ENCODE measurements at places on chromosomes 1 and 21. TPM values are rescaled to one million over a fixed set of nuclear protein-coding genes. Genes with fewer than 3 reads are reported as not detected.

Gene CCDC181
- total RNA-seq, result not detected

GRCh38 chr1:204377800-204378668 lies 18.3 kb upstream of the PLEKHA6 start:
- no peak for DNase-seq
- no peaks in the 10 kb centered on the region for H3K36me3 ChIP-seq
- peaks cover 3% of the 10 kb centered on the region for H3K4me1 ChIP-seq

DNA sequence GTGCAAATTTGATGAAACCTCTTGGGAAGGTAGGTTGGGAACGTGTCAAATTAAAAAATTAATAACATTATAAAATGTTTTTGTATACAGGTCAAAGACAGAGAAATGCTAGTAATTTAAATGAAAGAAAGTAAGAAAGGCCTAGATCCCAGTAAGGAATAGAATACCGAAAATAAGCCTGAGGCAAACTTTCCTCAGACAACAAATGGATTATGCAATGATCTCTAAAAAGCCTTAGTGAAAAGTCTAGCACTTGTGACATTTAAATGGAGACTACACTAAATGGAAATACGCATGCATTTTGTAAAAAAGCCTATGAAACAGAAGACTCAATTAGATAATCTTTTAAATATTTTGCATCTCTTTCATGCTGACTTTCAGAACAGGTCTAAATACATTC lies 138.5 kb upstream of the ZNHIT6 start:
- H3K4me3 ChIP-seq, result no peak overlapping the region
- no peaks in the 10 kb centered on the region for H3K36me3 ChIP-seq
- no peak for DNase-seq
- H3K4me1 ChIP-seq, result no peaks in the 10 kb centered on the region

- no peaks in the 10 kb centered on the region for H3K27me3 ChIP-seq
- no peaks in the 10 kb centered on the region for H3K4me1 ChIP-seq
- no peaks in the 10 kb centered on the region for H3K36me3 ChIP-seq
- no peak overlapping the region for H3K4me3 ChIP-seq
- DNase-seq, result no peak
These were observed 20.2 kb downstream of the RERE start for GRCh38 chr1:8797216-8797615.

GRCh38 chr1:3662080-3662671 lies 9.9 kb downstream of the TP73 start:
- no peaks in the 10 kb centered on the region for H3K27me3 ChIP-seq
- H3K4me3 ChIP-seq, result no peak overlapping the region
- no peak for DNase-seq
- peaks cover 44% of the 10 kb centered on the region for H3K4me1 ChIP-seq
- H3K27ac ChIP-seq, result no peak overlapping the region

DNA sequence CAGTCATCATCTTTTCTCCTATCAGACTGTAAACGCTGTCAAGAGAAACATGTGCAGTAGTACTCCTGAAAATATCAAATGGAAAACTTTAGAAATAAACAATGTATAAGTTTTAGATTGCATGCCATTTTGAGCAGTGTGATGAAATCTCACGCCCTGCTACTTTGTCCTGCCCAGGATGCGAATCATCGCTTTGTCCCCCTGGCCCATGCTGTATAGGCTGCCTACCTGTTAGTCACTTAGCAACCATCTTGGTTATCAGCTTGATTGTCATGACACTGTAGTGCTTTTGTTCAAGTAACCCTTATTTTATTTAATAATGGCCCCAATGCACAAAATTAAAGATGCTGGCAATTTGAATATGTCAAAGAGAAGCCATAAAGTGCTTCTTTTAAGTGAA lies 363.0 kb downstream of the ZP4 start:
- H3K27me3 ChIP-seq, result no peaks in the 10 kb centered on the region
- H3K27ac ChIP-seq, result no peak overlapping the region
- no peak overlapping the region for H3K4me3 ChIP-seq
- no peak for DNase-seq

Gene PROK1
- total RNA-seq, result not detected

GRCh38 chr1:242242983-242243382 lies 244.1 kb upstream of the MAP1LC3C start:
- no peaks in the 10 kb centered on the region for H3K36me3 ChIP-seq
- 0 out of 2 replicates have a peak, but pooled peaks cover 2% of the 10 kb centered on the region for H3K27me3 ChIP-seq
- DNase-seq, result no peak

DNA sequence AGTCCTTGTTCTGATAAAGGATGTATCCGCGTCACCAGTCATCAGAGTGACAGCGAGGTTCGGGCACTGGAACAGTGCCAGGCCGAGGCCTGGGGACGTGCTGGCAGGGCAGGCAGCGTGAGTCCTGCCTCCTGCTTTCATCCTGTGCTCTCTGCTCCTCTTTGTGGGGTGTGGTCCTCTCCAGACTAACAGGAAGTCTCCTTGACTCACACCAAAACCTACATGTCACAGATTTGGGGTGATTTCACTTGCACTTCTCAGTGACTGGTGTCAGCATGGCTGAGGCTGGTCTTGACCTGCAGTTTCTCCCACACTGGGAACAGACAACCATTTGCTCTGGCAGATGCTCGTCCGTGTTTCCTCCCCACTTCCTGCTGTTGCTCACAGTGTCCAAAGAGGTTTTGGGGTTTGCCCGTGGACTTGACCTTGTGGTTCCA lies 8.8 kb upstream of the NLRP3 start:
- no peak for DNase-seq
- no peaks in the 10 kb centered on the region for H3K4me1 ChIP-seq
- H3K36me3 ChIP-seq, result no peaks in the 10 kb centered on the region
- no peaks in the 10 kb centered on the region for H3K27me3 ChIP-seq

Gene PYHIN1
- not detected for total RNA-seq

- no peak overlapping the region for H3K27ac ChIP-seq
- no peaks in the 10 kb centered on the region for H3K36me3 ChIP-seq
- DNase-seq, result no peak
- no peak overlapping the region for H3K4me3 ChIP-seq
- no peaks in the 10 kb centered on the region for H3K27me3 ChIP-seq
- H3K4me1 ChIP-seq, result no peaks in the 10 kb centered on the region
These were observed 982.5 kb upstream of the ADGRL2 start for GRCh38 chr1:80818211-80818610.
